Pulmonary artery endothelial cell (primary cell): ENCODE measurements at places on chromosomes 1 and 21. TPM values are rescaled to one million over a fixed set of nuclear protein-coding genes. Genes with fewer than 3 reads are reported as not detected.

Gene TCHH
- total RNA-seq, result under 0.01 TPM in 1 of 2 replicates, not detected in the other

Gene TRIM63
- not detected in 2 replicates for total RNA-seq

GRCh38 chr1:6519491-6519934 lies 28.0 kb upstream of the PLEKHG5 start:
- no peak for DNase-seq

- no peak for DNase-seq
These were observed 9.0 kb downstream of the GSTM5 start for GRCh38 chr1:109721042-109721441.

DNA sequence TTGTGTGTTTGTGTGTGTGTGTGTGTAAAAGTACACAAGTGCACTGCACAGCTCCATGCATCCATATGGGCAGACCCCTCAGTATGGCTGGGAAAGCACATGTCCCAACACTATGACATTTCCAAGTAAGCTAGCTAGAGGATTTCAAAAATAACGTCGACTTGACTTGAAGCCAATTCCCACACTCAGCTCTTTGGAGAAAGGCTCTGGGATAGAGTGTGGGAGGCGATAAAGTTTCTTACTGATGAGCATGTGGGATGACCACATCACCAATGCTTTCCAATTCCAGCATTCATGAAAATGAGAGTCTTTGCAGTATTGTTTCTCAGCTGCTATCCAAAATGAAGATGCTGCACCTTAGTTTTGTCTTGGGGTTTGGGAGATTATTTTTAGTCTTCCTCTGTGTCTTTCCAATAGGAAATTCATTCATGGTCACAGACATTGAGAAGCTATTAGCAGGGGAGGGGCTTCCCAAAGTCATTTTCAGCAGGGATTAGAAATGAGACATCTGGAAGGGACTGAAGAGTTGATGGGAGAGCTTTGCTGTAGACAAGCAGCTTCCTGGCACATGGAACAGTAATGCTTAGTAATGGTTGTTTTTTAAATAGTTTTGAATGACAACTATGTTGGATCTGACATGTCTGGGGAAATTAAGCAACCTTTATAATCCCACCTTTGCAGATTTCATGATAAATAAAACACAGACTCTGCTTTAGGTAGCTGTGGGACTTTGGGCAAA lies 143.5 kb downstream of the ASTN1 start:
- DNase-seq, result no peak

GRCh38 chr1:223704921-223705878 lies 7.1 kb upstream of the CAPN2 start:
- DNase-seq, result no peak

DNA sequence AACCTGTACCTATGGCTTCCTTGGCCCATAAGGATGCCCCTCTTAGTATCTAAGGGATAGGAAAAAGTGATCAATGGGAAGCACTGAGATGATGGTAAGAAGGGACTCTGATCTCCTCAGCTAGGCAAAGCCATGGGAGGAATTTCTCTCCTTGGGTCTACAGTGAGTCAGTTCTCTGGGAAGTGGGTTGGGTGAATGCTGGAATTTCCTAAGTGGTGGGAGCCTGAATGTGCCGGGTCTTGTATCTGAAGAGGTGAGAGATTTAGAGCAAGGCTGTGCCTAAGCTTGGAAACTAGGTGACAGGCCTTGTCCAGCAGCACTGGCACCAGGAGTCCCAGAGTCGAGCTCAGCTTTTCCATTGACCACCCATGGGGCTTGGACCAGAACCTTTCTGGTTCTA lies 96.3 kb upstream of the SLC2A1 start:
- DNase-seq, result no peak

DNA sequence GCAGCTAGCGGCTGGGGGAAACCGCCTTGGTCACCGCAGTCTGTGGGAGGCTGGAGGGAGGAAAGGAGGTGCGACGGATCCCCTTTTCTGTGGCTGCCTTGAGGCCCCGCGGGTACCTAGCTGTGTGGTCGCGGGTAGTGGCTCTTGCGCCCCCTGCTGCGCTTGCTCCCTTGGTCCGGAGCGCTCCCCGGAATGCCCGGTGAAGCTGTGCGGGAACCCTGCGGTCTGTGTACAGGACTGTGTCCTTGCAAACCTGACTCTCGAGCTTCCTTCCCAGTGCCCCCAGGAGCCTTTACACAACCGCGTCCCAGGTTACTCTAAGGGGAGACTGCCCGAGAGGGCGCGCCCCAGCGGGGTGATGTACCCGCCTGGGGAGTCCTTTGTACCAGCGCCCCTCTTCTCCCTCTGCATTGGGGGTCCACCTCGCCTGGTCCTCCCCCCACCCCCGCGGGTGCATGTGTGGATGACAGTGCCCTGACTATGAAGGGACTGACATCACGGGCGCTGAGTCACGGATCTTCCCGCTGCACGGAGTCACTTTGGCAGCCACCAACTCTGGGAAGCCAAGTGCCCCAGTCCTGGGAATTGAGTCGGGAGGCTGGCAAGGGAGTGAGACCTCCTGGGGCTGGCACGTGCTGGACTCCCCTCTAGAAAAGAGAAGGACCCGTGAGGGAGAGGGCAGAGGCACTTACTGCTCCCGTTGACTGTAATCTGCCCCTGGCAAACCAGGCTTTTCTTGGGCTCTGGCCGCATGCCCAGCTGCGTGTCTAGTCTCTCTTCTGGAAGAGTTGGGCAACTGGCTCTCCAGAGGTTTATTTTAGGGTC lies 816 bp downstream of the IL6R start:
- no peak for DNase-seq

DNA sequence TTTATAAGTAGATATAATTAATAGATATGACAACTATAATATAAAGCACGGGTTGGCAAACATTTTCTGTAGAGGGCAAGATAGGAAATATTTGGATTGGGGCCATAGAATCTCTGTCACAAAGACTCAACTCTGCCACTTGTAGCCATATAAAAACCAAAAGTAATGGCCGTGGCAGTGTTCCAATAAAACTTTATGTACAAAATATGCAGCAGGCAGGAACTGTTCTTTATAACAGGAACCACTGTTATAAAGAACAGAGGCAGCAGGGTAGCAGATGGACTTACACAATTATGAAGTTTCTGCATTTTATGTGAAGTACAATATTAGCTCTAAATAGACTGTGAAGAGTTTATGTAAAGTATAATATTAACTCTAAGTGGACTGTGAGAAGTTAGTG lies 16.9 kb upstream of the QSOX1 start:
- DNase-seq, result no peak

GRCh38 chr1:11722538-11722937 lies 13.4 kb upstream of the AGTRAP start:
- DNase-seq, result no peak

GRCh38 chr1:37621326-37621870 lies 13.3 kb downstream of the RSPO1 start:
- DNase-seq, result no peak

- DNase-seq, result no peak
These were observed 60.4 kb downstream of the FYB2 start for GRCh38 chr1:56758794-56759193.

GRCh38 chr1:119510046-119510445 lies 3.0 kb downstream of the HSD3B1 start:
- no peak for DNase-seq

- no peak for DNase-seq
These were observed 1.4 kb downstream of the ARF1 start for GRCh38 chr1:228083871-228084278.

DNA sequence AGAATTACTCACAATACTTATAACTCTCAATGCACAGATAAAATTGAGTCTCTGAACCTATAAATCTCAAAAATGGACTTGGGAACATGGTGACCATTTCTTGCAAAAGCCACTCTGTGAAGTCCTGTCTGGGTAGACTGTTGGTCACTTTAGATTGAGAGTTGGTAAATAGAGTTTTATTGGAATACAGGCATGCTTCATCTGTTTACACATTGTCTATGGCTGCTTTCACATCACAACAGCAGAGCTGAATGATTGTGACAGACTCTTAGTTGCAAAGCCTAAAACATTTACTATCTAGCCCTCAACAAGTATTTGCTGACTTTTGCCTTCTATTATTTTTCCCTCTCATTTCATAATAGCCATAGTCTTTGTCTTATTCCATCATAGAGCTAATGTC lies 24.1 kb upstream of the ASPM start:
- DNase-seq, result no peak

GRCh38 chr1:27504588-27505419 lies 14.8 kb upstream of the WASF2 start:
- DNase-seq, result no peak

DNA sequence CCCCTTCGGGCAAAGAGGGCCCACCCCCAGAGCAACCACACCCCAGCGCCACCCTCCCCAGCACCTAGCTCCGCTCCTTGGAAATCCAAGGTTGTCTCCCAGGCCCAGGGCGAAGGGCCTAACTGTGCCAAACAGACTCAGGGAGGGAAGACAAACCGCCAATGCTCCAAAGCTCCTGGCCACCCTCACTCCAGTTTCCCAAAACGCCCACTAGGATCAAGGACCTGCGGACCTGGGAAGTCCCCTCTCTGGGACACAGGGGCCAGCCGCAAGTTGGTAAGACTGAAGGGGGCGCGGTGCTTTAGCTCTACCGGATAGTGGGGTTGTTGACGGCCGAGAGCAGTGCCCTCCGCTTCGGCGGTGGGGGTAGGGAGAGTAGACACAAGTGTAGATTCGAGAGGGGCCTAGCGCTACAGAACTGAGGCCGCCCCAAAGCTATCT lies 581 bp downstream of the IRF6 start:
- no peak for DNase-seq

DNA sequence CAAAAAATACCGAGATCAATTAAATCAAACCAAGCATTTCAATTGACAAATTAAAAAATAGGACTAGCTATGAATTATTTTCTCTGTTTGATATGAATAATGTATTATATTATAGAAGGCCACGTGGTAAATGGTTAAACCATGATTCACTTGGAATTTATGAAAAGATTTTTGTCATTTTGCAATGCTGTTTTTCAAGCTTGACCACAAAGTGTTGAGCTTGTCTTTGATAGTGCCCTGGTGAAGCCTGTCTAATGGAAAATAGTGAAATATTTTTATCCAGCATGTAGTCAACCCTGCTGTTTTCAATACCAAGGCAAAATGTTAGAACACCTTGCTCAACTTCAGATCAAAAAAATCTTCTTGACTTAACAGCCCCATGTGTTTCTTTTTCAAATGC lies 288.0 kb upstream of the PRMT6 start:
- DNase-seq, result no peak
